ENCODE measurements at places on chromosomes 16 and 17. TPM values are rescaled to one million over a fixed set of nuclear protein-coding genes. Genes with fewer than 3 reads are reported as not detected.

GRCh38 chr17:83152227-83152744 lies 72.9 kb downstream of the METRNL start:
- no peak for DNase-seq

The CCDC92B gene
- not detected for total RNA-seq

The CDRT15L2 gene
- total RNA-seq: not detected

The GPR139 gene
- not detected for total RNA-seq

DNA sequence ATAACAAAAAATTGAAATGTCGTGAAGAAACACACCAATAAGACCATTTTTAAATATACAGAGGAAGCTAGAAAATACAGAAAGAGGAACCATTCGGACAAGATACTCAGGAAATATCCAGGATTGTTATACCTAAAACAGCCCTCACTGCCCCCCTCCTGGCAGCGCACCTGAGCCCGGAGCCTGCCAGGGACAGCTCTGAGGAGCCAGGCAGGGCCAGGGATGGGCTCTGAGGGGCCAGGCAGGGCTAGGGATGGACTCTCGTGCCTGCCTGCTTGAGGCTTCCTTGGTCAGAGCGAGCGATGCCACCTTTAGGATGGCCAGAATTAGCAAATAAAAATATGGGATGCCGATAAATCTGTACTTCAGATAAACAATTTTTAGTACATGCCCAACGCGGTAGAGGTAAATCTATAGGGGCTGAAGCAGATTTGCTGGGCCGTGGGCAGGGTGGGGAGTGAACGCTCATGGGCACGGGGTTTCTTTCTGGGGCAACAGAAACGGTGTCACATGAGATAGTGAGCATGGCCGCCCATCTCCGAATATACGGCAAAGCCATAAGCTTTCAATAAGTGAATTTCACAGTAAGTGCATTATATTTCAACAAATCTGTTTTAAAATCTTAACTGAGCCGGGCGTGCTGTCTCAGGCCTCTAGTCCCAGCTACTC lies 18.2 kb upstream of the CSNK1D start:
- no peak for DNase-seq

DNA sequence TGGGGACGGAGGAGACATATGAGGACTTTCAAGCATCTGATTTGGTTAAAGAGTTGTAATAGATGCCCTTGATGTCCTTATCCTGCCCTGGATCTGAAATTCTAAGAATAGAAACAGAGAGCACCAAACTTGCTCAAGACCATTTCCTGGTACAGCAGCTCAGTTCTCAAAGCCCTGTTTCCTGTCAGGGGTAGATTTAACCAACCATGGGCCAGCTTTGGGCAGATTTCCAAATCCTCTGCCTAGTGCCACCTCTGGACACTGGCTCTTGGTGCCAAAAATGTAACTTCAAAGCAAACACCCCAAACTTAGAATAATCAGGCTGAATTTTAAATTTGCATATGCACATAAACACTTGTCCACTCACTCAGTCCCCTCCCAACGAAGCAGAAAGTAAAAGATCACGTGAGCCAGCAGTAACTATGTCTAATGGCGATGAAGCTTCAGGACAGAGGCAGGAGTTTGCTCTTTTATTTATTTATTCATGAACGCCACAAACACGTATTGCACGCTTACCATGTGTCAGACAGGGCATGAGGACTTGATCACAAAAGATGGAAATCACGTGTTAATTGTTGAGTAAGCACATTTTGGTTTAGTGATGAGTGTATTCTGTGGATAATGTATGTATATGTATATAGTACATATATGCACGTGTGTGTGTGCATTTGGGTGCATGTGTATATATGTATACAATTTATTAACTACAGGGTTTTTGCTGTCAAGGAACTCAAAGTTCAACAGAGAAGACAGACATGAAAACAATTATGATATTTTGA lies 23.1 kb upstream of the SDK2 start:
- peak; percentile 29 for DNase-seq

GRCh38 chr17:5846001-5846400 lies 224.2 kb upstream of the WSCD1 start:
- no peak for DNase-seq

DNA sequence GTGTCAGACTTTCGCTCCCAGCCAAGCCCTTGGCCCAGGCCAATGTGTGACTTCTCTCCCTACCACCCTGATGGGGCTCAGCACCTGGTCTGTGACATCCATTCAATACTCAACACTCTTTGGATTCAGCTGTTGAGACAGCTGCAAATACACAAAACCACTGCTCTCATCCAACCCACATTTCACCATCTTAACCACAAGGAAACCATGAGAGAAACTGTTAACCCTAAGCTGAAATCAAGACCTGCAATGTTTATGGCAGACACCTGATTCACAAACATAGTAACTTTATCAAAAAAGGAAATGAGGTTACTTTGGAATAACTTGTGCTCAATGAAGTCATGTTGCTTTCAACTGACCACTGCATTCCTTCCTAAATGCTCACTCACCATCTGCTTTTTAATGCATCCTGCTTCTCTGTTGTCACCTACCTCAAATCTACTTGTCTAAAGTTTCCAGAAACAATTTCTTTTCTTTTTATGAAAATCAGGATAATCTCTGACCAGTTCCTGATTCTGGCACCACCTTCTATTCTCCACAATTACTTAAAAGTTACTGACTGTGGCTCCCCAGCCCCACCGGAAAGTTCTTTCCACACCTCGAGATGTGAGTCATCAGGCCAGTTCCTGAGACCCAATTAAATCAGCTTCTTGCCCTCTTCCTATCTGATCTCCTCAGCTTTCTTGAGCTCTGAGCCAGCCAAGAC lies 88.2 kb downstream of the NOG start:
- no peak for DNase-seq

- no peak for DNase-seq
These were observed 1480.2 kb upstream of the GOT2 start for GRCh38 chr16:60214311-60214710.

The SHISA9 gene
- total RNA-seq: 3.7 TPM

- DNase-seq: no peak
These were observed 4.7 kb upstream of the PLCG2 start for GRCh38 chr16:81774348-81774747.

GRCh38 chr17:19017401-19017800 lies 12.8 kb upstream of the FAM83G start:
- DNase-seq: no peak

GRCh38 chr17:2849327-2849670 lies 53.1 kb downstream of the RAP1GAP2 start:
- no peak for DNase-seq

- DNase-seq: no peak
These were observed 8.6 kb upstream of the GSG1L start for GRCh38 chr16:28072087-28072486.

The VTN gene
- total RNA-seq: 2.0 TPM

DNA sequence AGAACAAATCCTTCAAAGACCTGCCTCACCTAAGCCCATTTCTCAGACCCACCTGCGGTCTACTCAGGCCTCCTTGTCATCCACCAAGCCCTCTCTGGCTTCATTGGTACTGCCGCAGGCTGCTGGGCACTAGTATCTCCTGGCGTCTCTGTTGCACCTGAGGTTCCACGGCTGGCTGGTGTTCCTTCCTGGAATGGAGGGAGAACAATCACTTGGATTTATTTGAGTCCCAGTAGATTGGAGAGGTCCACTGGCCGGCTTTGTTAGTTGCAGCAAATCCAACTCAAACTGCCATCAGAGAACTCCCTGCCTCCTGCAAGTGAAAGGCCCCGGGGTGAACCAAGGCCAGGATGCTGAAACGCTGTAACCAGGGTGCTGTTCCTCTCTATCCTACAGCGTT lies 15.3 kb downstream of the MIS12 start:
- no peak for DNase-seq

GRCh38 chr17:31858642-31859486 lies at the start of gene COPRS:
TSS of gene COPRS (minus strand) at chr17:31859244. CDS start at chr17:31859199, 45 bp downstream.
- DNase-seq: peak; percentile 81

The UMOD gene
- total RNA-seq: not detected

- no peak for DNase-seq
These were observed 729.3 kb upstream of the KIF2B start for GRCh38 chr17:53093391-53093790.

DNA sequence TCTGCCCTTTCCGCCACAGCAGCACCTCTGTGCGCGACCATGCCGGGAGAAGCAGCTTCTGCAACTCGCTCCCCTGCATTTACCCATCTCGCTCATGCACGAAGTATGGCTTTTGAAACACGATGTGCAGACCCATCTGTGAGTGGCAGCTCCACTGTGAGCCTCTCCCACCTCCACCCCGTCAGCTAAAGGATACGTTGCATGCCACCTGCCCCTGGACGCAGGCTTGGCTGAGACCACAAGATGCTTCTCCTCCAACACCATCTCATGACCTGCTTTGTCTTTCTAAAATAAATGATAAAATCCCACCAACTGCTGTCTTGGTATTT lies 100.9 kb downstream of the ZNF778 start:
- DNase-seq: no peak

DNA sequence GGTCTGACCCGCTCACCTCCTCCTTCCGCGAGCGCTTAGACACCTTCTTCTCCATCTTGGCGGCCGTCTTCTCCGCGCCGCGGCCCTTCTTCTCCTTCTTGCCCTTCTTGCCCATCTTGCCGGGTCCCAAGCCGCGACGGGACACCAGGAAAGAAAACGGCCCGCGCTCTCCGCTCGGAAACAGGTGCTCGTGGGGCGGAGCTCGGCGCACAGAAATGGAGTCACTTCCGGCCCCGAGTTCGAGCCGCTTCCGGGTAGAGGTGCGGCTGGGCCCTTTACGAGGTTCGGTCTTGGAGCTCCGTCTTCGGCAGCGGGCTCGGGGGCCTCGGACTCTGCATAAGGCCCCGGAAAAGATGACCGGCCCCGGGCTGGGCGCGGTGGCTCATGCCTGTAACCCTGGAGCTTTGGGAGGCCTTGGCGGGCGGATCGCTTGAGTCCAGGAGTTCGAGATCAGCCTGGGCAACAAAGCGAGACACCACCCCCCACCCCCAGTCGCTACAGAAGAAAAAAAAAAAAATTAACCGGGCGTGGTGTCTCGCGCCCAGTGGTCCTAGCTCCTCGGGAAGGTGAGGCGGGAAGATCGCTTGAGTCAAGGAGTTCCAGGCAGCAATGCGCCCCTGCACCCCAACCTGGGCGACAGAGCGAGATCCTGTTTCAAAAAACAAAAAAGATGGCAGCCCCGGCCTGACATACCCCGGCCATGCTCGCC lies at the start of gene KLHDC4:
Gene KLHDC4 (minus strand): TSS at position 211 of the 709 bp plus-strand sequence. CDS start 96 bp downstream, at position 115.
- DNase-seq: peak; percentile 81

DNA sequence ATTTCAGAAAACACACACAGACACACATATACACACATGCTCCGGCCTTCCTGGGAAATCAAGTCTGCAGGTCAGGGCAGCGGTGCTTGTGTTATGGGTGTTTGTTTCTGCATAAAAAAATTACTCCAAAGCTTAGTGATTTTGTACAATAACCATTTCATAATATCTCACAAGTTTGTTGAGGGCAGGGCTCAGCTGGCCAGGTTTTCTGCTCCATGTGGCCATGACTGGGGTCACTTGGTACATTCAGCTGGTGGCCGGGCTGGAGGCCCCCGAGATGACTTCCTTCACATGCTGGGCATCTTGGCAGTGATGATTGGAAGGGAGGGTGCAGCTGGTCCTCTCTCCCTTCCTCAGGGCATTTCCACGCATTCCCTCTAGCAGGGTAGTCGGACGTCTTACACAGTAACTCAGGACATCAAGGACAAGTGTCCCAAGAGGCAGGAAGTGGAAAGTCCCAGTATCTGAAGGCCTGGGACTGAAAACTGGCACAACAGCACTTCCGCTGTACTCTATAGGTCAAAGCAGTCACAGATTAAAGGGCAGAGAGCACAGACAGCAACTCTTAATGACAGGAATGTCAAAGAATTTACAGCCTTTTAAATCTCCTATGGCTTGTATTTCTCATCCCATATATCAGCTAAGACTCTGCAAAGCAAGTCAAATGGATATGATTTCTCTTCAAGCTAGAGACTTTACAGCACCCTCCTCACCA lies 127.4 kb downstream of the ZNF18 start:
- no peak for DNase-seq

DNA sequence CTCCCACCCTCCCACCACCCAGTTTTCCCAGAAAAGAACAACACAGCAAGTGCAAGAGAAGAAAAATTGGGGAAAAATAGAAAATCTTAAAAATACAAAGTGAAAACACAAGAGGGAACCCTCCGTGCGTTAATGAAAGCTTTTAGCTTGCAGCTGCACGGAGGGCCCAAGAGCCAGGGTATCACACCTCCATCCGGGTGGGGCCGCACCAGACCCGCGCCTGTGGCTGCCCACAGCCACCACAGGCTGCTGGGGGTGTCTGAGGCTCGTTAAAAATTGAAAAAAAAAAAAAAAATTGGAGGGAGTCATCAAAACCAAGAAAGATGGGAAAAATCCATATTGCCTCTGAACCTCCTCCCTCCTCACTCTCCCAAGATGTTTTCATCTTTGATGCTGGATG lies 18.6 kb downstream of the ENGASE start:
- no peak for DNase-seq

GRCh38 chr16:47667956-47668355 lies 206.8 kb downstream of the PHKB start:
- no peak for DNase-seq

The COL1A1 gene
- total RNA-seq: 83.2 TPM

DNA sequence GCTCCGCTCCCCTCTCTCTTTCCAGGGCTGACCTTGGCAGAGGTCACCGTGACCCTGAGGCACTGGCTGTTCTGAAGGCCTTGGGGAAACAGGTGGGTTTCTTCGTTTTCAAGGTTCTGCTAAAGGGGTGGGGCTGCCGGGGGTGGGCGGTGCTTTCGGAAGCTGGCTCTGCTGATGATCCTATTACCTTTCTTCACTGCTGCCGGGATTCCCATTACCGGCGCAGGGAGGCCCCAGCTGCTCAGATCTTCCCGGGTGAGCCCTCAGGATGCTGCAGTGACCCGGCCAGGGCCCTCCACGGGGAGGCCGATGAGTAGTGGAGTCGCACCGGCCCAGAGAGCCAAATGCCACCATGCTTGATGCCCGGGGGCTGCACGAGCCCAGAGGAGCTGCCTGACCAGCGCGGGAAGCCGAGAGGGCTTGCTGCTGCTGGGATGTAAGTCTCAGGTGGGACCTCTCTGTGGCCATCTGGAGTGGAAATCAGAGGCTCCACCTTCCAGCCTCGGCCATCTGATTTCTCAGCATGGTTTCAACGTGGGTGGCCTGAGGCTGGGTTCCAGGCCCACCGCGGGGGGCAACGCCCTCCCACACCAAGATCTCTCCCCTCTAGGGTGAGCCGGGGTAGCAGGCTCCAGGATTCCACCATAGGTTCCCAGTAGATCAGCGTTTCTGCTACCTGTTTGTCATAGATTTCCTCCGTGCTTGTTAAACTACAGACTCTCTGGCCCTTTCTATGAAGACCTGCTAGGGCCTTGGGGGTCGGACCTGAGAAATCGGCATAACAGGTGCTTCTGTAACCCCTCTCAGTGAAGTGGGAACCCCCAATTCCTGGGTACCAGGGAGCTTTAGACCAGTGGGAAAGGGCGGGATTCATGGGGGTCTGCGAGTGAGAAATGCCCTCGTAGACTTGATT lies 21.6 kb upstream of the ADCY7 start:
- no peak for DNase-seq

Data from tibial nerve (tissue), 4 donors.